CD4-positive, alpha-beta memory T cell (primary cell): ENCODE measurements at places on chromosomes 12 and 14.

DNA sequence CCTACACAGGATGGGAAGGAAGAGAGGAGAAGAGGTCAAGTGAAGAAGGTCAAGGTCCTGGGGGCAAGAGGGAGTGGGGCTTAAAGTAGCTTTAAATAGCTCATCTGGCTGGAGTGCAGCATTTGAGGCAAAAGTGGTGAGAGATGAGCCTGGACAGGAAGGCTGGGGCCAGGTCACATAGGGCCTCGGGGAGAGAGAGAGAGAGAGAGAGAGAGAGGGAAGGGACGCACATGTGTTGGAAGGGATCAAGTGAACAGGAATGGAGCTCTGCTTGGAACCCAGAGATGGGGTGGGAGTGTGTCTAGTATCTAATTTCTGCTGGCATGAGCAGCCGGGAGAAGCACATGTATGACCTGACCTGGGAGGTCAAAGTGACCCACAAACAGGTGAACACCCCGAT is 407.5 kb downstream of the MED13L start:
- H3K4me1 ChIP-seq = no peaks in the 10 kb centered on the region
- no peak overlapping the region for H3K4me3 ChIP-seq
- no peaks in the 10 kb centered on the region for H3K27me3 ChIP-seq
- no peaks in the 10 kb centered on the region for H3K36me3 ChIP-seq
- DNase-seq = no peak
- H3K27ac ChIP-seq = no peak overlapping the region

DNA sequence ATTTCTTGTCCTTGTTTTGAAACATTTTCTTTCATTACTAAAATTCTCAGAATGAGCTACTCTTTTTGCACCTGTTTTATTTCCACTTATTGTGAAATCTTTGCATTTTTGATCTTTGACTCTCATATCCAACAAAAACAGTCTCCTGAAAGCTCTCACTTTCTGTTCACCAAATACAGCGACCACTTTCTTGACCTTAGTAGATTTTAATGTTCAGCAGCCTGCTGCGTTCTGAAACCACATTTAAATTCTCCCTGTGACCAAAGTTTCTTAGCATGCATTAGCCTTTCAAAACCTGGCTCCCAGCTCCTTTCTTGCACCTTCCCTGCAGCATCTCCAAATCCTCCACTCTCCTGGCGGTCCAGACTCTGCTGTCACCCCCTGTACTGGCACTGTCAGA is 404.4 kb upstream of the PDE3A start:
- DNase-seq = no peak
- H3K27me3 ChIP-seq = no peaks in the 10 kb centered on the region
- H3K36me3 ChIP-seq = no peaks in the 10 kb centered on the region
- no peak overlapping the region for H3K4me3 ChIP-seq
- no peak overlapping the region for H3K27ac ChIP-seq
- H3K4me1 ChIP-seq = no peaks in the 10 kb centered on the region

DNA sequence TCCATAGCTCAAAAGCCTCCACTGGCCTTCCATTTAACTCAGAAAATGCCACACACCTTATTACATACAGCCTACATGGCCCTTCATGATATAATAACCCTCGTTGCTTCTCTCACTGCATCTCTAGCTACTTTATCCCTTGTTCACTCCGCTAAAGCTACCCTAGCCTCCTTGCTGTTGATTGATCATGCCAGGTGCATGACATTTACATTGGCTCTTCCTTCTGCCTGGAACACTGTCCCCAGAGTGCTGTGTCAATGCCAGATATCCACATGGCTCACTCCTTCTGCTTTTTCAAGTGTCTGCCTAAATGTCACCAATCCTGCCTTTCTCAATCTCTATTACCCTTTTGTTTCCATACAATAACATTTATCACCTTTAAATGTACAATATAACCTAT is 58.3 kb downstream of the CAND1 start:
- DNase-seq = no peak
- H3K36me3 ChIP-seq = no peaks in the 10 kb centered on the region
- no peak overlapping the region for H3K4me3 ChIP-seq
- no peaks in the 10 kb centered on the region for H3K4me1 ChIP-seq
- no peaks in the 10 kb centered on the region for H3K27me3 ChIP-seq

DNA sequence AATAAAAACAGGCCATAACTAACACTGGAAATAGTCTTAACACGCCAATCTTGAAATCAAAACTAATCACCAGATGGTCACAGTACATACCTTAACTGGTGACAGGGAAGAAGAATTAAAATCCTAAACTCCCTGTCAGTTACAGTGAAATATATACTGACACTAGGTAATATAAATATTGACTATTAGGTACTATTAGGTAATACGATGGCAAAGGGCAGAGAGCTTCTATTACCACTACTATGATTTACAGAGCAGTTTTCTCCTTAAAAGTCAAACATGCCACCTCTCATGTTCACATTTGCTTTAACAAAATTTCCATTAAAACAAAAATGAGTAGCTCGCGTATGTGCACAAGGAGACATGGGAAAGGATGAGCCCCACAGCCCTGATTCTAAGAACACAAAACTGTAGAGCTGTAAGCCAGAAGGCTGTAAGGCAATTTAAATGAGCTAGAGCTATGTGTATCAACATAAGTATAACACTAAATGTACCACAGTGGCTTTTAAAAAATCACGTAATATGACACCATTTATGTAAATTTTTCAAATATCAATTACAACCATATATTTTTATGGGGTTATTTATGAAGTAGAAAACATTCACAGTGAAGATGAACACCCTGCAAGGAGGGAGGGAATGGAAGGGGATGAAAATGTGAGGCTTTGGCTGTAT is 19.1 kb downstream of the SETD3 start:
- H3K4me3 ChIP-seq = no peak overlapping the region
- H3K36me3 ChIP-seq = peaks cover 65% of the 10 kb centered on the region
- H3K4me1 ChIP-seq = no peaks in the 10 kb centered on the region
- no peak overlapping the region for H3K27ac ChIP-seq

- H3K36me3 ChIP-seq = no peaks in the 10 kb centered on the region
- peaks cover 27% of the 10 kb centered on the region for H3K4me1 ChIP-seq
- no peak for DNase-seq
- H3K27me3 ChIP-seq = no peaks in the 10 kb centered on the region
- no peak overlapping the region for H3K27ac ChIP-seq
These were observed 2.8 kb upstream of the ZC2HC1C start for GRCh38 chr14:75066691-75067090.

- H3K36me3 ChIP-seq = peaks cover 54% of the 10 kb centered on the region
- no peak for DNase-seq
- H3K27me3 ChIP-seq = no peaks in the 10 kb centered on the region
- no peak overlapping the region for H3K4me3 ChIP-seq
These were observed 90.0 kb downstream of the BCL11B start for GRCh38 chr14:99181804-99182520.

GRCh38 chr14:27642251-27642866 is 1044.5 kb upstream of the NOVA1 start:
- no peaks in the 10 kb centered on the region for H3K27me3 ChIP-seq
- no peaks in the 10 kb centered on the region for H3K4me1 ChIP-seq
- no peaks in the 10 kb centered on the region for H3K36me3 ChIP-seq
- DNase-seq = no peak
- no peak overlapping the region for H3K27ac ChIP-seq

DNA sequence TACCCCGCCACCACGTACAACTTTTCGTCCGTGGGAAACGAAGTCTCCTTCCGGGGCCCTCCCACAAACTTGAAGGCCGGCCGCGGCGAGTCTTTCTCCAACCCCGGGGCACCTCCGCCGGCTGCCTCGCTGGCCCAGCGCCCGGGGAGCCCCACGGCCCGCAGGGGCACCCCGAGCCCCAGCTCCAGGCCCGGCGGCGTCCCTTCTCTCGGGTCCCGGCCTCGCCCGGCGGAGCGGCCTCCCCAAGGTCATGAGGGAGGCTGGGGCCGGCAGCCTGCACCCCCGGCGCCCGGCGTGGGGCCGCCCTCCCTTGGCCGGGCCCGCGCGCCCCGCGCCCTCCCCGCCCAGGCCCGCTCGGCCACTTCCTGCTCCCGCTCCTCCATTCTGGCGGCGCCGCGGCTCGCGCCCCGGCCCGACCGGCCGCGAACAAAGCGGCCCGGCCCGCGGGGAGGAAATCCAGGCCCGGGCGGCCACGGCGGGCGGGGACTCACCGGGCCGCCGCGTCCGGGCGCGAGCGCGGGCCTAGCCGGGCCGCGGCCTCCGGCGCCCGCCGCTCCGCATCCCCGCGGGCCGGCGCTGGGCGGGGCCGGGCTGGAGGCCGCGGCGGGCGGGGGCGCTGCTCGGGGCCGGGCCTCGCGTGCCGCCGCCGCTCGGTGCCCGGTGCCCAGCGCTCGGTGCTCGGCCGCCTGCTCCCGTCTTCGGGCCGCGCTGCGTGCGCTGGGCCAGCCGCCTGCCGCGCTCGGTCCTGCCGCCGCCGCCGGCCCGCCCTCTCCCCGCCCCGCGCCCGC is at the start of gene AKT1:
Gene AKT1, minus strand, starts transcription at position 756 of the 788 bp plus-strand sequence. CDS start 3,105 bp downstream, outside the sequence.
- peaks cover 6% of the 10 kb centered on the region for H3K36me3 ChIP-seq
- peaks cover 38% of the 10 kb centered on the region for H3K4me1 ChIP-seq
- no peaks in the 10 kb centered on the region for H3K27me3 ChIP-seq
- peak within 1 kb of the TSS; percentile 61 for H3K4me3 ChIP-seq

DNA sequence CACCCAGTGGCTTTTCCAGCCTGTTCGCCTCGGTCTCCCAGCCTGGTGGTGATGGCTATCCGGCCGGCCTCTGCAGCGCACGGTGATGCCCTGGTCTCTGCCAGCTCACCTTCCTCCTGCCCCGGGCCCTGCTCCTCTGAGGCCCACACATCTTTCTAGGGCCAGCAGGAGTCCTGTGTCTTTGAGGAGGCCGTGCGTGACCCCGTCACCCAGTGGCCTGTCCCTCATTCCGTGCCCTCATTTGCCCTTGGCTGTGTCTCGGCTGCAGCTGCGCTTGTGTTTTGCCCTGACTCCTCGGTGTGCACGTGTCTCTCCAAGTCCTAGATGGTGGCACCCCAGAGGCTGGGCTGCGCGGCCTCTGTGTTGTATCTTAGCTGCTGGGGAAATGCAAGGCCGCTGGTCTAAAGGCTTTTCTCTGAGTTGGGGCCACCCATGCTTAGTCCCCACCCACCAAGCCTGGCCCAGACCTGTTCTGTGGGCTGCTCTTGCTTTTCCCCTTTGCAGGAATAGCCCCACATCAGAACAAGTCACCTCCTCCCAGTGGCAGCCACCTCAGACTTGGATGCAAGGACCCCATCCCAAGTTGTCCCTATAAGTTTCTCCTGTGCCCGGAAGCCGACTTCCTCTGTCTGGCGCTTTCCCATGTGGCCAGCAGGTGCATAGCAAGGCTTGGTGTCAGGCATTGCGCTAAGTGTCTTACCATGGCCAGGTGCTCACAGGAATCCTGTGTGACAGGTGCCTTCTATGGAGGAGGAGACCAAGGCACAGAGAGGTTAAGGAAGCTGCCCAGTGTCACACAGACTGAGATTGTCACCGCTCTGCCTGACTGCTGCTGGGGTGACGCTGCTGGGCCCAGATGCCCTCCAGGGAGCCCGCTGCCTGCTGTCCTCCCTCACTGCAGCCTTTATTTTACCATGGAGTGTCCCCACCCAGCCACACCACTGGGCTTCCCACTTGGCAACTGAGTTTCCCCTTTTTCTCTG is 64.5 kb downstream of the TSPAN9 start:
- no peak overlapping the region for H3K27ac ChIP-seq
- H3K27me3 ChIP-seq = no peaks in the 10 kb centered on the region
- no peaks in the 10 kb centered on the region for H3K4me1 ChIP-seq
- H3K4me3 ChIP-seq = no peak overlapping the region
- DNase-seq = no peak

- no peak overlapping the region for H3K4me3 ChIP-seq
- H3K27ac ChIP-seq = peak overlapping the region; percentile 42
- H3K36me3 ChIP-seq = peaks cover 32% of the 10 kb centered on the region
- H3K4me1 ChIP-seq = peaks cover 18% of the 10 kb centered on the region
- no peaks in the 10 kb centered on the region for H3K27me3 ChIP-seq
- DNase-seq = peak; percentile 85
These were observed 21.2 kb downstream of the PRPF40B start for GRCh38 chr12:49644620-49644994.
